Stimulated activated CD4-positive, alpha-beta T cell treated with anti-CD3 and anti-CD28 coated beads, Interleukin-1b, Interleukin-23, amount 100 ng/mL, for 1 hour (primary cell): ENCODE measurements at places on chromosomes 2 and 18.

DNA sequence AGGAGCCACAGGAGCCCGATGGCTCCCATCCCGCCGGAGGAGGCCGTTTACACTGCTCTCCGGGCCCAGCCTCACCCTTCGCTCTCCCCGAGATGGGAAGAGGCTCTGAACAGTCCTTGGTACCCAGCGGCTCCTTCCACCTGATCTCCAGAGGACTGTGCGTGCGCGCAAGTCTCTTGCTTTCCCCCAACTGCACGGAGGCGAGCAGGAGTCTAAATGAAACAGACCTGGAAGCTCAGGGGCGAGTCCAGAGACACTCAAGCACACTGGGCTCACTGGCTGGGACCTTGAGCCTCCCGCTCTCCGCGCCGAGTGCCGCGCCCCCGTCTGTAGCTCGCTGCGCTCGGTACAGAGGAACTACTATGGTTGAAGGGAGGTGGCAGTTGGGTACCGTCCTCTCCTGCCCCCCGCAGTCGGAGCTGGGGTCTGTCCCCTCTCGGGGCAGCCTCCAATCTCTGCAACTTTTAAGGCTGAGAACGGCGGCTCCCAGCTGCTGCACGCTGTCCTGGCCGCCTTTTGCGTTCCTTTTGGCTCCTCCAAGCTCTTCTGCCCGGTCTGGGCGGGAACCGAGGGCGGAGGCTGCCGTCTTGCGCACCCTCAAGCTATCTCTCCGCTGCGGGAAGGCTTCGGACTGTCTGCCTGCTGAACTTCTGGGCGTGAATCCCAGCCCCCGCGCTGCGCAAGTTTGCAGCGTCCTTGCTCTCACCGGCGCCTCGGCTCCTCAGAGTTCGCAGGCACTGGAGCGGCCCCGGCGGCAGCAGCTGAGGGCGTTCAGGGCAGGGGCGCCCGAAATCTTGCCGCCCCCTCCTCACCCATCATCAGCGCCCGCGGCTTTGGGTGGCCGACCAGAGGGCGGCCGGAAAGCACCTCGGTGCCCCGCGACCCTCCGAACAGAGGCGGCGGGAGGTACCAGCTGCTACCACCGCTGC is 491 bp downstream of the ALK start:
- no peak for DNase-seq

DNA sequence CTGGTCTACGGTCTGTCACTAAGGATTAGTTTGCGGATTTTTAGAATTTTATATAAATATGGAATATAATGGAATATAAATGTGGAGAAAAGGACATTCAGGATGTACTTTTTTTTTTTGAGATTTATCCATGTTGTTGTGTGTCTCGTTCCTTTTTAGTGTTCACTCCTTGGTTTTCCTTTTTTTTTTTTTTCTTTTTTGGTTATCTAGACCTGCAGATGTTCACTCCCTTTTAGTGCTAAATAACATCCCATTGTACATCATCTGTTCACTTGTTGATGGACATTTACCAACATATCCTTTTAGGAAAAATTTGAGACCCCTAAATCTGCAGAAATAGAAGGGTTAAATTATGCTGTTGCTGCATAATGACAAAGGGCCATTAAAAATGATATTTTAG is 25.5 kb upstream of the RPL37A start:
- DNase-seq: no peak

DNA sequence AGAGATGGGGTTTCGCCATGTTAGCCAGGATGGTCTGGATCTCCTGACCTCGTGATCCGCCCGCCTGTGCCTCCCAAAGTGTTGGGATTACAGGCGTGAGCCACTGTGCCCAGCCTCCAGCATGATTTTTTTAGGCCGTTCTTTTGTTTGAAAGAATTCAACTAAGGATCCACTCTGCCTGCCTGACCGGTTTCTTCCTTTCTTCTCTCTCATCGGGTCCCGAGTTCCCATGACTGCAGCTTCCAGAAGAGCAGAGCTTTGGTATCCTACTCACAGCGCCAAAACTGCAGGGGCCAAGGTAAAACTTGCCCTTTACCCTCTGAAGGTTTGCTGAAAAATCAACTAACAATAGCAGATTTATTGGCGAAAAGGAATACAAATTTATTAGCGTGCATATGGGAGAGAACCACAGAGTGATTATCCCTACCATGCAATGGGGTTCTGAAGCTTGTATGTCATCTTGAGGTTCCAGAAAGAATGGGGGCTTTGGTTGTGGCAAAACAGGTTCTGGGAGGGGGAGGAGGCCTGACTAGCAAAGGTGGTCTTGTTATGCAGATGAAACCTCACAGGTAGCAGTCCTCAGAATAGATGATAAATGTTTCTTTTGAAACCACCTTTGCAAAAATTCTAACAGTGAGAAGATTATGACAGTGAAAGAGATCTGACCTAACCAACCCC is 87.0 kb upstream of the MSH6 start:
- DNase-seq: no peak

GRCh38 chr2:128563348-128563687 is 244.7 kb upstream of the HS6ST1 start:
- DNase-seq: no peak

DNA sequence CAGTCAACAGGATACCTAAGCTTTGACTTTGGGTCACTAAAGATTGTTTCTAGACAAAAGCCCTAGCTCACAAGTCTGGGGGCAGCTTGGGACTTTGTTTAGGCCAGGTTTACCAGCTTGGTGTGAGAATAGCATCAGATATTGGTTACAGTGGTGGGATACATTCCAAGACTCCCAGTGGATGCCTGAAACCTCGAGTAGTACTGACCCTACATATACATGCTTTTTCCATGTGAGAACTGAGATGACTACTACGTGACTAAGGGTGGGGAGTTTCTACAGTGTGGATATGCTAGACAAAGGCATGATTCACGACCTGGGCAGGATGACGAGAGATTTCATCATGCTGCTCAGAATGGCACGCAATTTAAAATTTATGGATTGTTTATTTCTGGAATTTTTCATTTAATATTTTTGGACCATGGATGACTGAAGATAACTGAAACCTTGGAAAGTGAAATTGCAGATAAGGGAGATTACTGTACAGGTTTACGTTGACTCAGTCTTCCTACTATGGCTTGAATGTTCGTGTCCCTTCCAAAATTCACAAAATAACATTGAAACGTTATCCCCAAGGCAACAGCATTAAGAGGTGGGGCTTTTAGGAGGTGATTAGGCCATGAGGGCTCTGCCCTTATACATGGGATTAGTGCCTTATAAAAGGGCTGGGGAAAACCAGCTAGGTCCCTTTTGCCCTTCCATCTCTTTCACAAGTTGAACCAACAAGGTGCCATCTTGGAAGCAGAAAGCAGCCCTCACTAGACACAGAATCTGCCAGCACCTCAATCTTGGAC is 50.2 kb upstream of the CTAGE1 start:
- DNase-seq: no peak

DNA sequence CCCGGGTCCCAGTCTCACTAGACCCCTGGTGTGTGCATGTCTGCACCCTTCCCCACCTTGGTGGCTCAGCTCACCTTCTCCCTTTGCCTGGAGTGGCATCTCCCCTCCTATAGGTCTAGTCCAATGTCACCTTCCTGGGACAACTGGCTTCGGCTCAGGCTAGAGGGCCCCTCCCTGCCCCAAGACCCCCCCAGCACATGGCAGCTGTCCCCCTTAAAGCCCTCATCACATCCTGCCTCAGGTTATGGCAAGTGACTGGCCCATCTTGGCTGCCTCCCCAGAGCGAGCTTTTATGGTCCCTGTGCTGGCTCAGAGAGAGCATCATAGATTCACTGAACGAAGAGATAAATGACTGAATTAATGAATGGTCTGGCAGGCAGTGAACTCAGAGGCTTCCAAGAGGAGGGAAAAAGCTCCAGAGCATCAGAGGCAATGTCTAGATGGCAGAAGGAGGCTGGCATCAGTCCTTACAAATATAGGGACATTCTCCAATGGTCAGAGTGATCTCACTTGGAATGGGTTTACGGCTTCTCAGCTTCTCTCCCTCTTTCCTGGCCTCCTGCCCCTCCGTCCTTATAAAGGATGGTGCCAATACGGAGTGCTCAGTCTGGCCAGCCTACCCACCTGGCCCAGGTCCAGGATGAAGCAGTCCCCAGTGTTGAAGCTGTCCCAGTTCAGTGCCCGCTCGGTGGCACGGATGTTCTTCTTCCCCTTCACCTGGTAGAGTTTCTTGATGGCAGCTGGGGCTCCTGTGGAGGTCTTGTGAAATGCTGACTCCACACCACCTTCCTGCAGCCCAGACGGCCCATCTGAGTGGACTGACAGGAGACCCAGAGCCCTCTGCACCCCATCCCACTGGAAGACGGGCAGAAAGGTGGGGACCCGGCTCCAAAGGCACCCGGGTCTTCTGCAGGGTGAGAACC is 9.4 kb downstream of the CAPG start:
- DNase-seq: no peak

DNA sequence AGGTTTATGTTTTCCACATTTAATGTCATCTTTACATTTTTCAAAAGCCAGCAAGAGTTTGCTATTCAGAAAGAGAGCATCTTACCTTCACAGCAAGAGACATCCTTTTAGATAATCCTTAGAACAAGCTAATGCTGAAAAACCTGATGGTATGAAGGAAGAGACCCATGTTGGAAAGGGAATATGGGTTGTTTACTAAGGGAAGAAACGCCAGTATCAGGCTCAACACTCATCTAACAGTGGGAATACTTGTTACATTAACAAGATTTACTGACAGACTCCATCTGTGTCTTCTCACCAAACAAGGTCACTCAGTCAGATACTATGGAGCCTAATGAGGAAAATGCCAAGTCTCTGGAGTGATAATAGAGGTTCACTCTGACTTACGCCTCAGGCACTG is 1474.1 kb upstream of the SLC39A10 start:
- no peak for DNase-seq
